Ascending aorta (tissue), 2 donors: ENCODE measurements at places on chromosomes 12 and 14.

DNA sequence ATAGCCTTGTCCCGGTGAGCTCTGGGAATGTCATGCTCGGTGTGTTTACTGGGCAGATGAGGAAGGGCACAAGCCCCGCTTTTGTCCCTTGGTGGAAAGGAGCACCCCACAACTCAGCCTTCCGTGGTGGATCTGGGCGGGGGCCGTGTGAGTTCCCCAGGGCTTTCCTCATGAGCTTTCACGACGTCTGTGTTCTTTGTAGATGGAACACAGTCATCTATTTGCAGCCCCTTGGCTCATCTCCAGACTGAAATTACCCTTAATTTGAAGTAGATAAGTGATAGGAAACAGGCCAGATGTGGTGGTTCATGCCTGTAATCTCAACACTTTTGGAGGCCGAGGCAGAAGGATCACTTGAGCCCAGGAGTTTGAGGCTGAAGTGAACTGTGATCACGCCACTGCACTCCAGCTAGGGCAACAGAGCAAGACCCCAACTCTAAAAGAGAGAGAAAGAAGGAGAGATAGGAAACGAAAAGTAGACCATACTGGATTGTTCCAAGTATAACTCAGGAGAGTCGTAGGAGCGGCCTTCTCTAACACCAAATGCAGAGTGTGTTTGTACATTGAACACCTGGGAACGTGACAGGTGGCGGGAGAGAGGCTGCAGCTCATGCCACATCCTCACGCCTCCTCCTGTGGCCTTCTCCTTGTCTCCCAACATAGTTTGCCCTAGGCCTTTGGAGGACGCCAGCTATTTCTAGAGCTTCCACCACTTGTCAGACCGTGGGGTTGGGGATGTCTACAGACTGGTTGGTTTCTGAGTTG, 8.8 kb downstream of the P2RX4 start:
- DNase-seq: no peak

DNA sequence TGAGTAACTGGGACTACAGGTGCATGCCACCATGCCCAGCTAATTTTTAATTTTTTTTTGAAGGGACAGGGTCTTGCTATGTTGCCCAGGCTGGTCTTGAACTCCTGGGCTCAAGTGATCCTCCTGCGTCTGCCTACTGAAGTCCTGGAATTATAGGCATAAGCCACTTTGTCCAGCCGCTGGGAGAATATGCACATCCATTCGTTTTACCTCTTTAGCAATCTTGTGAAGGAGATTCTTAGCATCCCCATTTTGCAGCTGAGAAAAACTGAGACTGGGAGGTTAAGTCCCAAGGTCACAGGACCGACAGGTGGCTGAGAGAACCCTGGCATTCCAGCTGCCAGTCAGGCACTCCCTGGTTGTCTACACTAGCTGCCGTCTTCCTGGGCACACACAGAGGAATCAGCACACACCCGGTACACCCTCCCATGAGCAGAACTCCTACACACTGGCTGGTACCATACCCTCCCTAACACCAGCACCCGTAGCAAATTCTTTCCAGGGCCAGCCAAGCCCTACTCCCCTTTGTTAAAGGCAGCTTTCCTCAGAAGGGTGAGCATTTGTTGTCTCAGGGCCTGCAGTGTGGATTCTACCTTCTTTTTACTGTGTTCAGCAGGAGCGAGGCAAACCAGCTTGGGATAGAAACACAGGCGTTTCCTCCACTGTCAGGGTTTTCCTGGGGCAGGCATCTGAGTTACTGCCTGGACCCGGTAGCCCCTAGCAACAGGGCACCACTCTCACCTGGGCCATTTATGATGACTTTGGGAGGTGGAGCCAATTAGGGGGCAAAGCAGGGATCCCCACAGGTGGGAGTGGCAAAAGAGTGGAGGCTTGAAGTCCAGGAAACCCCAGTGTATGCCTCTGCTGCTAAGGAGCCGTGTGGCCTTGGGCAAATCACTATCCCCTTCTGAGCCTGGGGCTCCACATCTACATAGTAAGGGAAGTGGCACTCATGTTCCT, 70.2 kb downstream of the IRF2BPL start:
- DNase-seq: no peak

DNA sequence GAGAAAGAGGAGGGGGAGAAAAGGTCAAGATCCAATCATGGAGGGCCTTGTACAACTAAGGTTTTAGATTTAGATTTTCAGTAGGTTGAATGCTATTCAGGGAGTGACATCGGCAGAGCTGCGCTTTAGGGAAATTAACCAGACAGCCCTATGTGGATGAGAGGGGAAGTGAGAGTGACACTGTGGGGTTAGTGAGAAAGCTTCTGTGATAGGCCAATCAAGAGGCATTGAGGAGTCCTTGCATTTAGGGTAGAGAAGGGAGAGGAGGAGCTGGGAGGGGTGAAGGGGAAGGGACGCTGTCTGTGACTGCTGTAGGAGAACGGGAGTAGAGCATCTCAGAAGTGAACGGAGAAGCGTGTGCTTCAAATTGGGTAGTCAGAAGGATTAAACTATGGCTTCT, 3.4 kb downstream of the HSD17B6 start:
- no peak for DNase-seq

- no peak for DNase-seq
These were observed 64.6 kb upstream of the LTA4H start for GRCh38 chr12:96099986-96100385.

DNA sequence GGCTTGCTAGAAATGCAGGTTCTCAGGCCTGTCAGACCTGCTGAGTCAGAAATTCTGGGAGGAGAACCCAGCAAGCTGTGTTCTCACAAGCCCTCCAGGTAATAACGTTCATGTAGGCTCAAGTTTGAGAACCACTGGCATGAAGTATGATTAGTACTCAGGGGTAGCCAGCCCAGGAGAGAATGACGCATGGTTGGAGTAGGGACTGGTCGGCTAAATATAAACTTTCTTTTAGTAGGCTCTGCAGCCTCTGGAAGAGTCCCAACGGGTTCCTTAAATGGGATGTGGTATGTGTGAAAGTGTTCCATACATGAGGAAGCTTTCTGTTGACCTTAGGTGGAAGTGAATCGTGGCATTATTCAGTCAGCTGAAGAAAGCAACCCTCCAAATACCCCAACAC, 209.3 kb downstream of the SLC41A2 start:
- peak; percentile 88 for DNase-seq

DNA sequence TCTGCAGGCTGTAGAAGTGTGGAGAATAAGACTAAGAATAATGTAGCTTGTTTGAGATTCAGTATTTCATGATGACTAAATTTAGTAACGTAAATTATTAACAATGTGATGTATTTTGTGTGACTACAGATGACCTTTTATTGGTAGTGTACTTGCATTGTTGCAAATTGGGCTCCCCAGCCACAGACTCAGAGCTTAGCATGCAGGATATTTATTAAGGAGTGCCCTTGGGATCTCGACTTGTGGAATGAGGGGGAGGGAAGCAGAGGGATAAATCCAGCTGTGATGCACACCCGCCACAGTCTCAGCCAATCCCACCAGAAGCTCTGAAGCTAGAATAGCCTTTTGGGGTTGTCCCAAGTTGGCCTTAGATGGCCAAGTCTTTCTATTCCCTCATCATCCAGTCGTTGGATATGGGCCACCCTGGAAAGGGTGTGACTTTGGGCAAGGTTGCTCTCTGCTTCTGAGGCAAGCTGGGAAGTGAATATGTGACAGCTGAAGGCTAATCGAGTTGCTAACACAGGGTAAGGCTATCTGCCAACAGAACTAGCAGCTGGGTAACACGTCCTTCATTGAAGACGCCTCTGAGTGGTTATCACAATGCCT, 42.1 kb upstream of the USP44 start:
- DNase-seq: no peak

DNA sequence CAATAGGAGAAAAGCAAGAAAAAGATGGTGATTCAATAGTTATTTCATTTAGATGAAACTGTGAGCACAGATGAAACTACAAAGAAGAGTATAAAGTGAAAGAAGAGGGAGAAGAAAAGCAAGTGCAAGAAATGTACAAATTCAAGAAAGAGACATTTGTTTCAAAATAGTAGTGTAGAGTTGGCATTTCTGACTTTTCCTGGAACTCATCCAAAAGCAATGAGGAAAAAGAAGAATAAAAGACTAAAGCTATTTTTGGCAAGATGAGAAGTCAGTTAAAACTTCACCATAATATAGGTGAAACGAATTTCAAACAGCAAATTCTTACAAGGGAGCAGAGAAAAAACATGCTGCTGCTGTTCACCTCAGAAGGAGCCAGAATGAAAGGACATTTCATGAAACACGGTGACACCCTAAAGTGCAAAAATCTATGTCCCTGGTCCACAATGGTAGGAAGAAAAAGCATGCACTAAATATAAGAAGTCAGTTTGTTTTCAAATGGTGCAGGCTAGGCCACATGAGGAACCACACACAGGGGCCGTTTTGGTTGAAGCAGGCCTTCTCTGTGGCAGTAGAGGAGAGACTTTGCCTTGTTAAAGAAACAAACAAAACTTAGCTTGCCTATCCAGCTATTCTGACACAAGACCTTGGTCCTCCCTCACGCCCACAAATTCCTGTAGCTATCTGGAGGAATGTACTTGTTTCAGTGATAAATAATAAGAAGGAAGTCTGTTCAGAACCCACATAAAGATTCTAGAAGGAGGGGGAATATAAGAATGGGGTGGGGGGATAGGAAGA, 11.1 kb upstream of the CMAS start:
- no peak for DNase-seq

GRCh38 chr12:10121278-10121677, 8.7 kb downstream of the CLEC7A start:
- no peak for DNase-seq

DNA sequence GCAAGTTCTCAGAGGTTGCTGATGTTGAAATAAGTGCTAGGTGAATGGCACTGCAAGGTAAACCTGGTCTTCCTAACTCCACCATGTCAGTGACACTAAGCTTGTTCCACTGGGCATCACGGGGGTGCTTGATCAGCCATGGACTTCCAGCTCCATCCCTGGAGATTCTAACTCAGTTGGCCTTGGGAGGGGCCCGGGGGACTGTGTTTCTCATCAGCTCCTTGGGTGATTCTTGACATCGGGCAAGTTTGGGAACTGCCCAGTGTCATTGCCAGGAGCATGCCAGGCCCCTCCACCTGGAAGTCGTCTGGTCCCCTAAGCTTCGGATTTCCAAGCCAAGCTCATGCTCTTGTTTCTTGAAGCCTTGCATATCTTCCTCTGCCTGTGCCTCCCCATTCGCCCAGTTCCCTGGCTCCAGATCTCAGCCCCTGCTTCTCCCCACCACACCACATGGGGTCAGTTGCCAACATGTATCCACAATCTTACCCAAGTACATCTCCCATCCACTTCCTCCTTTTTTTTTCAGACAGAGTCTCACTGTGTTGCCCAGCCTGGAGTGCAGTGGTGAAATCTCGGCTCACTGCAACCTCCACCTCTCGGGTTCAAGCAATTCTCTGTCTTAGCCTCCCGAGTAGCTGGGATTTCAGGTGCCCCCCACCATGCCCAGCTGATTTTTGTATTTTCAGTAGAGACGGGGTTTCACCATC, 30.7 kb upstream of the RFLNA start:
- DNase-seq: no peak

DNA sequence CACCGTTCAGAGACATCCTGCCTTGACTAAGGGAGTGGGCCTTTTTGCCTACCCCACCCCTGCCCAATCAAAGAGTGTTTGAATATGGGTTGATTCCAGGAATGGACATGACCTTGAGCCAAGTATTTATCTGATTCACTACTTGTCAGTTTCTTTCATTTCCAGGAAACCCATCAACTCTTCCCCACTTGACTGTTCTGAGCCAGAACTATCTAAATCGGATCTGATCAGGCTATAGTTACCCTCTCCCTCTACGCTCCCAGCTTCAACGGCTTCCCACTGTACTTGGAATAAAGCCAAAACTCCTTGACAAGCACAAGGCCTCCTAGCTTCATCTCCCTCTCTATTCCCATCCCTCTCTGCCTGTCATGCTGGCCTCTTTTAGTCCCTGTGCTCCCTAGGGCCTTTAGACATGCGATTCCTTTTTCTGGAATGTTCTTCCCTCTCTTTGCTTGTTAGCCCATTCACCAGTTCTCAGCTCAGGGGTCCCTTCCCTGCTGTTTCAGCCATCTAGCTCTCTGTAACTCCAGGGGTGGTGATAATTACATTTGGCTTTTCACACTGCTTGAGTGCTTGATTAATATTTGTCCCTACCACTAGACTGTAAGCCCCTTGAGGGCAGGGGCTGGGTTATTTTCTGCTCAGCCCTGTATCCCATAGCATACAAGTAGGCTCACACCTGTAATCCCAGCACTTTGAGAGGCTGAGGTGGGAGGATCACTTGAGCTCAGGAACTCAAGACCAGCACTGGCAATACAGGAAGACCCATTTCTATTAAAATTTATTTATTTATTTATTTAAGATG, 5.5 kb upstream of the ITPK1 start:
- no peak for DNase-seq

GRCh38 chr12:92290886-92291285, 145.2 kb upstream of the BTG1 start:
- no peak for DNase-seq

- no peak for DNase-seq
These were observed 50.0 kb upstream of the TCL1A start for GRCh38 chr14:95763875-95764274.
